Stimulated activated CD8-positive, alpha-beta memory T cell treated with anti-CD3 and anti-CD28 coated beads, Interleukin-7, amount 100 ng/mL, for 24 hours (primary cell): ENCODE measurements at places on chromosomes 3 and 15.

- DNase-seq: no peak
These were observed 101.3 kb downstream of the UBE2E2 start for GRCh38 chr3:23304424-23304823.

GRCh38 chr3:197458179-197458707, 97.5 kb downstream of the BDH1 start:
- no peak for DNase-seq

DNA sequence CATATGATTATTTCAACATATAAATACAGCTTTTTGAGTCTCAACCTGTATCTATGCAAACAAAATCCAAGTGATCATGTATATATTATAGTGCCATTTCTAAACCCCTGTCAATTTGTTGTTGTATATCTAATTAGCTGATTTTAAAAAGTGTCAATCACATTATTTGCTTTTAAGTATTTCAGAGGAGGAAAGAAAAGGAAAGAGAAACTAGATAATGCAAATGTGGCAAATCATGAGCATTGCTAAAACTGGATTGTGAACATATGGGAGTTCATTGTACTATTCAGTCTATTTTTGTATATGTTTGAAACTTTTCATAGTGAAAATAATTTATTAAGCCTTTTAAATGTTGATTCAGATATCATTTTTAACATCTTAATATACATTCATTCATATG, 190.7 kb downstream of the ZIC4 start:
- no peak for DNase-seq

DNA sequence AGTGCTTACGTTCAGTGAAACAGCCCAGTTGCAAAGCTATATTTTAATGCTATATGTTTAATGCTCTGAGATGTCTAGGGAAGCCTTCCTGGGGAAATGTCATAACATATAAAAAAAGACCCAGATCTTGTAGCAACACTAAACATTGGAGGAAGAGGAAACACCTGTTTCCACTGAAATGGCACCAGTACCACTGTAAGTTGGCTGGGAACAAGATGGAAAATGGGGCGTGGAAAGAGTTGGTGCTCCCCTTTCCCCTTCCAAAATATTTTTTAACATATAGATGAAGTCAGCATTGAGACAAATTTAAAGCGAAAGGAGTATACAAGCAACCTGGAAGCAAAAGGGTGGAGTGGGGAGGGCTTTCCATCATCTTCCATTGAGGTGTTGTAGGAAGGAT, 289.9 kb upstream of the COL8A1 start:
- DNase-seq: no peak

DNA sequence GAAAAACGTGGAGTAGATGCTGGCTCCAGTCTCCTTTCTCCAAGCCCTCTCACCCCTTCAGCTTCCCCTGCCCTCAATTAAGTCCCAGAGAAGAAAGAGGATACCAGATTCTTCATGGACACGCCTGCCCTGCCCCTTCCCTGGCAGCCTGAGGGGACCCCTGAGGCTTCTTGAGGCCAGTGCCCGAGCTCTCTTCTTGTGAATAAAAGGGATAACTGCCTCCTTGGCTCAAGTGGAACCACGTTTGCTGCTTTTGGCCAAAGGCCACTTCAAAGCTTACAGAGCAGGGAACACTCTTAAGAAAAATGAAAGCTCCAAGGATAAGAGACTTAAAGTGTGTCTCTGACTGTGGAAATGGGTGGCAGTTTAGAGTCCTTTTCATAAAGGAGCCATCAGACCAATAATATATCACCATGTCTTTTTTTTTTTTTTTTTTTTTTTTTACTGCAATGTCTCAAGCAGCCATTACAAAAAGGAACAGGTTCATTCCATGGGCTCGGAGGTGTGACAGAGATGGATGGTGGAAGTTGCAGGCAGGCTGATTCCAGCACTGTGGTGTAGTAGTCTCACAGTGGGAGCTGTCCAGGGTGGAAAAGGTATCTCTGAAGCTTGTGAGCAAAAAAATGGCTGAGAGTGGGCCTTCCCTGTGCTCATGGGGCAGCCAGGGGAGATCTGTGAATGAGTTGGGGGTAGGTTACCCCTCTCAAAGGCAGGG, 108.8 kb downstream of the SEMA5B start:
- DNase-seq: no peak

GRCh38 chr3:140113996-140114788, 179.2 kb downstream of the CLSTN2 start:
- DNase-seq: no peak

DNA sequence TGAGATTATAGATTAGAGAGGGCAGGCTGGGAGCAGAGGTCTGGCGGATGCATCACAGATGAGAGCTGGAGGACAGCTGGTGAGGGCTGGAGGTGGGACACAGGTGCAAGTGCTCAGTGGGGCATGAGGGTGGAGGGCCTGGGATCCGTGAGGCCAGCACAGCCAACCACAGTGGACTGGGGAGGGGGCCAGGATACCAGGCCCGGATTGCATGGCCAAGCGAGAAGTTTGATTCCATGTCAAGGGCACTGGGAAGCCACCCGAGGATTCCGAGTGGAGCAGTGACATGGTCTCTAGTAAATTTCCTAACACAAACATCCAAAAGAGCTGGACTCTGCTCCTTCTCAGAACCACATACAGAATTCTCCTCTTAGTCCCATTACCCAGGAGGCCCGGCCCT, 44.0 kb upstream of the SLC41A3 start:
- DNase-seq: no peak

DNA sequence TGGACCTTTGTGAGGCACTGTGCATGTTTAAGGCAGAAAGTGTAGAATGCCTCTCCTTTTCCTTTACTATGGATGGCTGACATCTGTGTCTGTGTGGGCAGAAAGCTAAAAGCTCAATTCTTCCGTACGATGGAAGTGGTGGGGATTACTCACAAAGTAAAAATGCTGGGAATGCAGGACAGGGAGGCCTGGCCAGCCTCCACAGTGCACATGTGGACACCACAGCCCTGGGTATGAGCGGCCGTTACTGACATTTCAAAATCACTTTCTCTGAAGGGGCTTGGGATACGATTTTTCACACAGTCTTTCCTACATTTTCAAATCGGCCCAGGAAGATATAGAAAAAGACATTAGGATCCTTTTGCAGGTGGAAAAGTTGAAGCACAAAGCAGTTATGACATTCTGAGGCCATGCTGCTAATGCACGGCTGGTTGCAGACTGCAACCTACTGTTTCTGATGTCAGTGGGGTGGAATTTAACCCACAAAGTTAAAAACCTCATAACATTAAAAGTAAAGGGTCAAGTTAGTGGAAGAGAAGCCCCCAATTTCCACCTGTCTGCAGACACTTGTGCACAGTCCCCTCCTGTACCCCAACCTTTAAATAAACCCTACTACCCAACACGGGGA, 27.9 kb downstream of the EHD4 start:
- no peak for DNase-seq

GRCh38 chr15:33369941-33370622, 59.3 kb downstream of the RYR3 start:
- DNase-seq: no peak

GRCh38 chr15:49495993-49496753, 73.1 kb downstream of the FGF7 start:
- DNase-seq: no peak

DNA sequence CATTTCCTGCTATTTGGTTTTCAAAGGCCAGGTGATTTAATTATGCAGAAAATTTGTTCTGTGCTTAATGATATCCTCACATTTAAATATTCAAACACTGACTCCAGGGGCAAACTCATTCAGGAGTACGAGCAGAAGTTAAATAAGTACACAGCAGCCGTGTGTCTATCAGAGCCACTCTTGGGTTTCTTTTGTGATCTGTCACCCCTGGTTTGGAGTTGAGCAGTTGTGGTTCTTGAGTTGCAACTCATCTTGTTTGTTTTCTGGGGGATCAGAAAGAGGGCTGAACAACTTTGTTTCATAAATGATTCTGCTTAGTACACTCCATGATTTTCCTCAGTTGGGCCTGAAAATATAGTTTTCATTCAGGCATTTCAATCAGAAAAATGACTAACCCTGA, 25.7 kb upstream of the PPP4R2 start:
- DNase-seq: no peak

DNA sequence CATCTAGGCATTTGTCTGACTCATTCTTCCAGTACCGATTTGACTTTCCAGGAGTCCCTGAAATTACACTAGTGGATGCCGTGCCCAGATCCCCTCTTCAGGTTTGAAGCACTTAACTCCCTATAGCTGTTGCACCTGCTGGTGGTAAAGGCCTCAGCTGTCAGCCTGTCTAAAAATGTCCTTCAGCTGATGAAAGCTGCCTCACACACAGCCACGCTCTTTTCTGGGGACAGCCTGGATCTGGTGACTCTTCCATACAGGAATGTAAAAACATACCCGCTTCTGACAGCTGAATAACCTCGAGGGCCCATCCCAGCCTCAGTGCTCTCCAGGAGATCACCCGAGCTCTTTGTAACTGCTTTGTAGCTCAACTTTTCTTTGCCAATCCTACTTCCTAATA, 534.1 kb upstream of the GRM7 start:
- DNase-seq: no peak

GRCh38 chr3:56347219-56347871, 120.9 kb downstream of the ERC2 start:
- no peak for DNase-seq

DNA sequence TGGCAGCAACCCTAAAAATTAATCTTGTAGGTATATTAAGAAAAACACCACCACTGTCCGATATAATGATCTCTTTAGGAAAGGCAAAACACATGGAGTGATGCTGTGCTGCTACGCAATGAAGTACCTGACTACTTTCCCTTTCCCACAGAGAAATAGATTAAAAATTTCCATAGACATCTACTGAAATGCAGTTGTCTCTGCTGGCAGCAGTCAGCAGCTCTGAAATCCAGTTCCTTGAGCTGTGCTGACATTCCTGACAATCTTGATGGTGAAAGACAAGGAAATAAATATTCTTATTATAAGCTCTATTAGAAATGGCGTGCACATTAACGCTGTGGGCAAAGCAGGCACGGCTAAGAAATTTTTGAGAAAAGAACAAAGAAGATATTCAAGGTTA, 287.6 kb downstream of the IL5RA start:
- no peak for DNase-seq

- no peak for DNase-seq
These were observed 23.8 kb downstream of the NTRK3 start for GRCh38 chr15:88232771-88233201.

- no peak for DNase-seq
These were observed 14.5 kb downstream of the TIGIT start for GRCh38 chr3:114308377-114308776.

- no peak for DNase-seq
These were observed 466.7 kb downstream of the ERC2 start for GRCh38 chr3:56001537-56001936.

DNA sequence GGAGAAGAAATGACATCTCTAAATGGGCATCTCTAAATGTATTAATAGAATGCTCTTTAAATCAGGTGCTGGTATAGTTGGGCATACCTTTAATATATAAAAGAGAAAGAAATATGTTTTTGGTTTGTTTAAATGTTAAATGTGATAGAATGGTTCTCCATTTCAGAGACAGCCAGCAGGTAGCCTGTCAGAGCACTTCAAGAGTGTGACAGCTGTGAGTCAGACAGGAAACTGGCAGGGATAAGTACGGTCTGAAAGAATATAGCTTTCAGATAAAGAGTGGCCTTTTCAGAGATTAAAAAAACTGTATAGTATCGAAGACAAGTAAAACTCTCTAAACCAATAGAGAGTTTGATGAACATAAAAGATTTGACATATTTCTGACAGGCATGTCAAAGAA, 654.1 kb downstream of the IGSF11 start:
- no peak for DNase-seq

DNA sequence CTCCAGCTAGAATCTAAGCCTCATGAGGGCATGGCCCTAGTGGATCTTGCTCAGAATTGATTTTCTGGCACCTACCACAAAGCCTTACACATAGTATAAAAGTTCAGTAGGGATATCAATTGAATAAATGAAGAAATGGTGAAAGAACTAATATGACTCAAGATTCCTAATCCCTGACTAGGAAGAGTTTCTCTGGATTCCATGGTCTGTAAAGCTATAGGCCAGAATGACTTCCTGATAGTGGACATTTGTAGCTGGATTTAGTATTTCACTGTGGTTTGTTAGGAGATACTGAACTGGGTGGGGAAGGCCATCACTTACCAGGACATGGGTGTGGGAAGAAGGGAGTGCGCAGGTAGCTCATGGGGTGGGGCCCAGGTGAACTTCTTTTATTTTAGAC, 168.9 kb downstream of the RAP2B start:
- no peak for DNase-seq

DNA sequence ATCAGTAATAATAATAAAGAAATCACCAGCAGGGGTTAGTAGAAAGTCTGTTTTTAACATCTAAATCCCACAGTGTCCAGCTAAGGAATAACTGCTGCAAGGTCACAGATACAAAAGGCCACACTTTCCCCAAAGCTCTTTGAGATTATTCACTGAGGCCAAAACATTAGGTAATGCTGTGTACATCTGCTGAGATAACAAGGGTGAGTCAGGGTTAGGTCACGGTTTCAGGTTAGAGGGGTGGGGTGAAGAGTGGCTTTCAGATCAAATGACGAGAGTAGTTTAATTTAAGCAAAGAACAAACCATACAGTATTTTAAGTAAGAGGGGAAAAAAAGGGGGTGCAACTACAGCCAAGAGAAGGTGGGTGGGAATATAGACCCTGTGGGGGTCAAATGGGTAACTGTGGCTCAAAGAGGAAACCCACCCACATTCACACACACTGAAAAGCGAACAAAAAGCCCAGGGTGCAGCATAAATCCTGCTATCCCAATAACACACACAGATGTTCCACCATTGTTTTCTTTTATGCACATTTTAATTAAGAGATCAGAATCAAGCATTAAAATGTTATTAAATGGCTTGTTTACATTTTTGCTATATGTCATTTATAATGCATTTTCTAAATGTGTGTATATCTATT, 412.9 kb downstream of the TIGIT start:
- peak; percentile 2 for DNase-seq

DNA sequence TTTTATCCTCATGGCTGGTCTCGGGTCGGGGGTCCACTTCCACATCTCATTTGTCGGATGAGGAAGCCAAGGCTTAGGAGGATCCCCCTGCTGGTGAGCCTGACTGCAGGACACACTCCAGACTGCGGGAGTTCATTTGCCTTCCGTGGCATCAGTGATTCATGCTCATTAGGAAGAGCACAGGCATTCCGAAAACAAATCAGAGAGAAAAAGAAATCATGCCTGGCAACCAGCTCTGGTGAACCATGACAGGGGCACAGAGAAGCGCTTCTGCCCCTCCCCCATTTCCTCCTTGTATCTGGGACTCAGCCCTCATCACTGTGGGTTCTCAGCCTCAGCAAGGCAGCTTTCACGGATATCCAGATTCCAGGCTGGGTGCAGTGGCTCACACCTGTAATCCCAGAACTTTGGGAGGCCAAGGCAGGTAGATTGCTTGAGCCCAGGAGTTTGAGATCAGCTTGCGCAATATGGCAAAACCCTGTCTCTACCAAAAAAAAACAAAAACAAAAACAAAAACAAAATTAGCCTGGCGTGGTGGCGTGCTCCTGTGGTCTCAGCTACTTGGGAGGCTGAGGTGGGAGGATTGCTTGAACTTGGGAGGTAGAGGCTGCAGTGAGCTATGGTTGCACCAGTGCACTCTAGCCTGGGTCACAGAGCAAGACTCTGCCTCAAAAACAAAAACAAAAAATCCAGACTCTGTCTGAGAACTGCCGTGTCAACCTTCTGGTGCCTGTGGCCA, 28.4 kb downstream of the IRAK2 start:
- DNase-seq: no peak

- DNase-seq: no peak
These were observed 15.9 kb downstream of the SEMA3G start for GRCh38 chr3:52429031-52429430.
